ENCODE measurements at places on chromosomes 16 and 17.

DNA sequence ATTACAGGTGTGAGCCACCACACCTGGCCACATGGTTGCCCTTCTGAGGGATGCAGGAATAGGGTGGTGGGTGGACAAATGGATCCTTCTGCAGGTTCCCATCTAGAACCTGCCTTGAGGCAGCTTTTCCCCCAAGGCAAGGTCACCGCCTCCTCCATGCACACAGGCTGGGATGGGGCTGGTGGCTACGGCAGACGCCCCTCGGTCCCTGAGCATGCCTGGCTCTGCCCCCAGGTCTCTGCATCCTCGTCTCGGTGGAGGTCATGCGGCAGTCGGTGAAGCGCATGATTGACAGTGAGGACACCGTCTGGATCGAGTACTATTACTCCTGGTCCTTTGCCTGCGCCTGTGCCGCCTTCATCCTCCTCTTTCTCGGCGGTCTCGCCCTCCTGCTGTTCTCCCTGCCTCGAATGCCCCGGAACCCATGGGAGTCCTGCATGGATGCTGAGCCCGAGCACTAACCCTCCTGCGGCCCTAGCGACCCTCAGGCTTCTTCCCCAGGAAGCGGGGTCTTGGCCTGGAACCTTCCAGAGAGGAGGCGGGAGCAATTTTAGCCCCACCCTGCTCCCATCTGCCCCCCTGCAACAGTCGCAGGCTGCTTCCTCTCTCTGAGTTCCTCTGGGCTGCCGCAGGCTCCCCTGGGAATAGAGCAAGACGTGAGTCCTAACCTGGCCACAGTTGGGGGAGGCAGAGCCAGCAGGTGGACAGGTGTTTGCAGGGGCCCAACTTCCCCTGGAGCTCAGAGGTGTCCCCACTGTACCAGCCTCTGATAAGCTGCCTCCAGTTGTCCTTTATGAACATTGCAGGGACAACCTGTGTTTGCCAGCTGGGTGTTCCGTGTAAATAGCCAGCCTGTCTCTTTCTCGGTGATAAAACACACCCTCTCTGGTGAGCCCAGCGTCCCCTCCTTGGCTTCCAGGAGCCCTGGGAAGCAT is 11.7 kb downstream of the CACNG1 start:
- DNase-seq, result no peak

DNA sequence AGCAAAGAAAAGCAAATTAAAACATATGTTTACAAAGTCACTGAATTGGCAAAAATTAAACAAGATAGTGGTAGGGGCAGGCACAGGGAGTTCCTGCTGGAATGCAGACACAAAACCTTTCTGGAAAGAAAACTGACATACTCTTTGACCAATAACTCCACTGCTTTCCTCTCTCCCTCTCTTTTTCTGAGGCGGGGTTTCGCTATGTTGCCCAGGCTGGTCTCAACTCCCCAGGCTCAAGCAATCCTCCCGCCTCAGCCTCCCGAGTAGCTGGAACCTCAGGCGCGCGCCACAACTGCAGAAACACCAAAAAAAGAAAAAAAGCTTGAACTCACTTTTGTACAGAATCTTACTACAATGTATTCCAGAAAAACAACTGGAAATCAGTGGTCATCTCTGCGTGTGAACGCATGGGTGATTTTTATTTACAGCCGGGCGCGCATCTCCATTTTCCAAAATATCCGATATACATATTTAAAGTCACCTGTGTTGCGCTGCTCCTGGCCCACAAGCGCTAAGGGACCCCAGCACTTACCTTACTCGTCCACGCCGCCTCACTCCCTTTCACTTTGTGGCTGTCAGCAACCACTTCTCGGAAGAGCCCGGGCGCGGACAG is 480 bp downstream of the TXNL4B start:
- DNase-seq, result no peak

DNA sequence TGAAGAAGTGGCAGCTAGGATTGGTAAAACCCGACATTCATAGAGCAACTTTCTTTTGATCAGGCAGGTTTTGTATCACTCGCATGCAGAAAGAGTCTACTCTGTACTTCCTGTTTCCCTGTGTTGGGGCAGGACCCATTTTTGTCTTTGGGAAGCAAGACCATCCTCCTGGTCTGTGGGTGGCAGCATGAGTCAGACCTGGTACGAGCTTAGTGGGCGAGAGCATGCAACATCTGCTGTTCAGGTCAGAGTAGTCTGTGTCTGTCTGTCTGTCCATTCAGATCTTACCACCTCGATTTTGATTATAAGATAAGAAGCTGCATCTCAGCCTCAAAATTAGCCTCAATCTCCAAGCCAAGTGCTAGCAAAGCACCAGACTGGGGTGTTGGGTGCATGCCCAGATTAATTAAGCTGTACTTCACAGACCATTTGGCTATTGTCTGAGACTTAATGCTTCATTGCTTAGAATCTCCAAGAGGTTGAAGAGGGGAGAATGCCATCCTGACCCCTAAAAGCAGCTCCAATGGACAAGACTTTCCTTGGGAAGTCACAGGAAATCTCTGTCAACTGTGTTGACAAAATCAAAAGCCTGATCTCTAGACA is 110.9 kb downstream of the XYLT1 start:
- DNase-seq, result no peak

- DNase-seq, result no peak
Measured at GRCh38 chr17:17745476-17746455, 64.5 kb downstream of the RAI1 start.

DNA sequence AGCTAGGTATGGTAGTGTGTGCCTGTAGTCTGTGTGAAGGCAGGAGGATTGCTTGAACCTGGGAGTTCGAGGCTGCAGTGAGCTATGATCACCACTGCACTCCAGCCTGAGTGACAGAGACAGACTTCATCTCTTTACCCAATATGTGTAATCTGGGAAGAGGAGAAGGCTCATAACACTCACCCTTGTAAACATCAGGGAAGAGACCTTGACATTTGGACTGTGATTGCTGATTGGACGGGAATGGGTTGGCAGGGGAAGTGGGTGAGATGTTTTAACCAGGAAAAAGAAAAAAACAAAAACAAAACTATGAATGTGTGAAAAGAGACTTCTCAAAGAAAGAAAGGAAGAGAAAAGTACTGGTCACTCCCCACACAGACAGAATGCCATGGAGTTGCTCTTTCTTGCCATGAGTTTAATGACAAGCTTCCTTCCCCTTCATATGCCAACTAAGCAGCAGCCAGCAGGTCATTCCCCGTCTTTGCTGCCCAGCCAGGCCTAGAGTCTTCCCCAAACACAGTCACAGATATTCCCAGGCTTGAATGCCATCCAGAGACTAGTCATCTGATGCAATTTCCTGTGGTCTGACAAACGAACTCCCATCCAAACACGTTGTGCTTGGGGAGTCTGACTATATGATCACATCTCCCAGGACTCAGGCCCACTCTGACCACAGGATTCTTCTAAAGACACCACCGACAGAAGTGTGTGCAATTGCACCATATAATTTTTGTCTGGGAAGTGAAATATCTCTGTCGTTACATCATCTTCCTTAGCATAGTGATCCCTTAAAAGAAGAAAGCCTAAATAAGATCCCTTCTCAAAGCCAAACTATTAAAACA is 3.6 kb upstream of the XAF1 start:
- no peak for DNase-seq

- DNase-seq, result no peak
Measured at GRCh38 chr17:26775219-26775822, 518.6 kb upstream of the WSB1 start.

- no peak for DNase-seq
Measured at GRCh38 chr17:83024218-83024971, 55.0 kb upstream of the METRNL start.

DNA sequence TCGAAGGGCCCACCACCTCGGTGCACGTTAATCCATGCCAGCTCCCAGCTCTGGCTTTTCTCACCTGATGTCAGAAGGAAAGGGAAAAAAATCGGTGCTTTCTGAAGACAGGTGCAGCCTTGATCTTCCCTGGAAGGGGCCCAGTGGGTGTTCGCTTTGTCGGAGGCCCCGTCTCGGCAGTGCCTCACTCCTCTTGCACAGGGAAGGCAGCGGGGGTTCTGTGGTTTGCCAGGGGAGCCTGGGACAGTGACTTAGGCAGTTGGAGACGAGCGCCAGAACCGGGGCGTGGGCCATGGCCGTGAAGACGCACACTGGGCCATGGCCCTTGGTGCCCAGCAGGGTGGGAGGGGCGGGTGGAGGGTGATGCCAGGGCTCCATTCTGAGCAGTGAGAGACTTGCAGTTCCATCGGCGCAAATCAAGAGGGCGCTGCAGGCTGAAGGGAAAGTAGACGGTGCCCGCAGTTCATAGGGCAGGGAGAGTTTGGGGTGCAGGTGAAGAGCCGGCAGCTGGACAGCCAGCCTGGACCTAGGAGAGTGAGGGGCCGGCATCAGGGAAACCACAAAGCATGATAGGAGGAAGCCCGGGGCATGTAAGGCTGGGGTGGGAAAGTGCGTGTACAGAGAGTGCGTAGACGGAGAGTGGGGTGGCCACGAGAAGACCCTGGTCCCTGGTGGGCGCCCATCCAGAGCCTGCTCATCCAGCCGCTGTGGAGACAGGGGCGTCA is 101.3 kb upstream of the CHMP6 start:
- DNase-seq, result no peak

GRCh38 chr16:26500326-26500725 is 566.4 kb upstream of the C16orf82 start:
- DNase-seq, result no peak

DNA sequence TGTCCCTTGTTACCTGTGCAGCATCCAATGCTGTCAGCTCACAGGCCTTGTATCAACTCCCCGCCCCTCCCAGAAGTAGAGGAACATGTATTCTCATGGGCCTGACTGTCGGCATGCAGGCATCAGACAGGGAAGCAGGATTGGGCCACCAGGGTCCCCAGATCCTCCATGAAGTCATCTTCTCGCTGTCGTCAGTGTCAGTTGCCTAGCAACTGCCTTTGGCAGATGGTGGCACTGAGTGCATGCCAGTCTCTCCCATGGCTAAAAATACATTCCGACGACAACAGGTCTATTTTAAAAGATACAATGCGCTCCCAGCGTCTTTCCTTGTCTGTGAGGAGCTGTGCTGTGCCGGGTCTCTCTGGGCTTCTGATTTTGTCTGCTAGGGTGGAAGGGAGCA is 36.8 kb upstream of the CES5A start:
- DNase-seq, result no peak

GRCh38 chr17:2995886-2996809 is 67.3 kb downstream of the OR1D5 start:
- DNase-seq, result no peak

DNA sequence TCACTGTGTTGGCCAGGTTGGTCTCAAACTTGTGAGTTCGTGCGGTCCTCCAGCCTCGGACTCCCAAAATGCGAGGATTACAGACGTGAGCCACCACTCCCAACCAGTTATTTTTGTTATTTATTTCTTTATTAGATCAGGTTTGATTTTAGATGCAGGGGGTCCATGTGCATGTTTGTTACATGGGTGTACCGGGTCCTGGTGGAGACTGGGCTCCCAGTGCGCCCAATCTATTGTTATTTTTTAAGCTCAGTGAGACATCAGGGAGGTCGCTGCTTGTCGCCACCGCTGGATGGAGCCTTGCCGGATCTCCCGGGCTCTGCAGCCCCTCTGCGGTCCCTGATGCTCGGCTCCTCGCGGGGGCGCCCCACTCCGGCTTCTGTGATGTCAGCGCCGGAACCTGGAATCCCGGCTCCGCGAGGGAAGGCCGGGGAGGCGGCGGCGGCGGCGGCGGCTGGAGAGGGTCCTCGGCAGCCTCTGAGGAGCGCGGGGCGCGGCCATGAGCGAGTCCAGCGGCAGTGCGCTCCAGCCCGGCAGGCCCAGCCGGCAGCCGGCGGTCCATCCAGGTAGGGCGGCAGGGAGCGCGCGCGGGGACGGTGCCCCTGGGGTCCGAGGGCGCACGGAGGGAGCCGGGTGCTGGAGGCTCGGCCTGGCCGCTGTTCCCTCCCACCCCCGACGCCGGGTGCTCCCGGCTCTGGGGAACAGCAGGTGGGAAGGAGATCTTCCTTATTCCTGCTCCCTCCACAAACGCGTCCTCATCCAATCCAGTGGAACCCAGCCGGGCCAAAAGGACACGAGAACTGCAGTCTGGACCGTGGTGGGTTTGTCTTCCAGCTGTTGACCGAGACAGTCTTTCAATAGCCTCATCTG is at the start of gene TMC7:
TSS of gene TMC7 (plus strand) at position 370 of the 870 bp plus-strand sequence. CDS start at position 500, 130 bp downstream.
- no peak for DNase-seq

DNA sequence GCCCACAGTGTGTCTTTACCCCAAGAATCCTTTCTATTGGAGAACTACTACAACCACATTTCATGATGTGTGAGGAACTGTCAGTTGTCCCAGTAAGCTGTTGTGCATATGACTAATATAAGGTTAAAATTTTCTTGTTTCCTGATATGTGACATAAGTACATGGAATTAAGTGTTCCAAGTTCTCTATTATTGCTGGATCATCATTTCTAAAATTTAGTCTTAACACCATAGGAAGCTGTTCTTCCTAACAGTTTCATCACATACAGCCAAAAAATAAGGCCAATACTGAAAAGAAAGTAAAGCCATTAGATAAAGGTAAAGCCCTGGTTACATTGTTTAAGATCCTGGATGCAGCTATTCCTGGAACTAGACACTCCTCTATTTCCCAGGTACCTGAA is 620.9 kb upstream of the CDH8 start:
- no peak for DNase-seq

DNA sequence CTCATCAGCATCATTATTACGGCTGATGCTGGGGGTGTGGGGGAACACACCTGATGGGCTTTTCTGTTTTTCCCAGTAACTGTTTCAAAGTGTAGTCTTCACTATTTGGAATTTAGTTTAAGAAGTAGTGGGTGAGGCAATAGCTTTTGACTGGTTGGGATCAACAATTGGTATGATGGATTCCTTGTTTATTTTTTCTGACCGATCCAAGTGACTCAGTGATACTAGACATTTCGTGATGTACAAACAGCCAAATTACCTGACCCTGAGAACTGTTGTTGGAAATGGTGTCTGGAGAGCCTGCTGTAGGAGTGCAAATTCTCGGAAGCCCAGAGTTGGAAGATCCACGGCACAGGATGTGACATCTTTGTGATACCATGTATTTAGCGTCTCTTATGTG is 204.2 kb downstream of the PRKCA start:
- DNase-seq, result no peak

DNA sequence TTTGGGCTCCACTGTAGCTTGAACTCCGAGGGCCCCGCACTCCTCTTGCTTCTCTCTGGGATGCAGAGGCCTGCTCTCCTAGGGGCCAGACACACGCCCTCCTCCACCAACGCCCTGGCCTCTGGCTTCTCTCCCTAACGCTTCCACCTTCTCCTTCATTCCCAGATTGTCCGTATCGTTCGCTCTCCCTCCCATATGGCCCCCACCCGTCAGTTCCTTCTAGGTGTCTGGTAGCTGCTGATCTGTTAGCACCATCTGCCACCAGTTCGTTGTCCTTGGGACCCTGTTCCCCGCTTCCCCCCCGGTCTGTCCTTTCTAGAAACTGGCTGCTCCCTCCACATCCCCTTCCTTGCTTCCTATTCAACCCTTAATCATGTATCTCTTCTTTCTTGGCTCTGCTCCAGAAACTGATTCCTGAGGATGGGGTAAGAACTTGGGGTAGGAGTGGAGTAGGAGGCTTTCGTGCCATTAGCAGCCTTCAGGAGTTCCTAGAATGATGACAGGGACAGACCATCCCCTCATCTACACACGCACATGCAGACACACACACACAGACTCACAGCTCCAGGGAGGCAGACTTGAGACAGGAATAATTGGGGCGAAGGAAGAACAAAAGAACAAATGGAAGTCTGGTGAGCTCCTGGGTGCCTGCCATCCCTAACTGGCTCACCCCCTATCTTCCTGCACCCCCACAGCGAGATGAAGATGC is 4.3 kb downstream of the ATP1B2 start:
- no peak for DNase-seq
